RPMI8226 (cell line): ENCODE measurements at places on chromosomes 2 and 18.

DNA sequence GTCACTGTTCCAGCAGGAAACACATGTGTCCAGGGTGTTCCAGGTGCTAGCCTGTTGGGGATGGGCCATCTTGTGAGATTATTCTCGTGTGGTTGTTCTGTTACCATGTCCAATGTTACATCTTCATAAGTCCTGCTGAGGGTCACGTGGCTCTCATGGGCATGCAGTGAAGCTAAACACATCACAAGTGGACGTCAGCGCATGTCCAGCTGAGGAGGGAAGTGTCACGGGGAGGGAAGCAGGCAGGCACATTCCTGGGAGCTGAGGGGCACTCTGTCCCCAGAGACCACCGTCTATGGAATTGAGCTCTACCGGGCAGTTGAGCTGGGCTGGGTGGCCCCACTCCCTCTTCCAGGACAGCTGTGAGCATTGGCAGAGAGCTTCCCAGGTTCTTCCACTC lies 155.3 kb upstream of the TWIST2 start:
- no peak for DNase-seq

- DNase-seq, result peak; percentile 49
Measured at GRCh38 chr2:137865954-137866540, 98.2 kb upstream of the HNMT start.

- DNase-seq, result no peak
Measured at GRCh38 chr18:23938901-23939341, 75.6 kb upstream of the TTC39C start.

- DNase-seq, result no peak
Measured at GRCh38 chr2:241323778-241324177, 8.1 kb downstream of the SEPTIN2 start.

GRCh38 chr18:50441501-50441900 lies 66.7 kb downstream of the SKA1 start:
- DNase-seq, result no peak

GRCh38 chr18:76259711-76260110 lies 235.3 kb downstream of the ZNF516 start:
- no peak for DNase-seq

- no peak for DNase-seq
Measured at GRCh38 chr2:137677466-137677865, 286.8 kb upstream of the HNMT start.

- DNase-seq, result no peak
Measured at GRCh38 chr2:74764429-74765272, 69.3 kb upstream of the HK2 start.

DNA sequence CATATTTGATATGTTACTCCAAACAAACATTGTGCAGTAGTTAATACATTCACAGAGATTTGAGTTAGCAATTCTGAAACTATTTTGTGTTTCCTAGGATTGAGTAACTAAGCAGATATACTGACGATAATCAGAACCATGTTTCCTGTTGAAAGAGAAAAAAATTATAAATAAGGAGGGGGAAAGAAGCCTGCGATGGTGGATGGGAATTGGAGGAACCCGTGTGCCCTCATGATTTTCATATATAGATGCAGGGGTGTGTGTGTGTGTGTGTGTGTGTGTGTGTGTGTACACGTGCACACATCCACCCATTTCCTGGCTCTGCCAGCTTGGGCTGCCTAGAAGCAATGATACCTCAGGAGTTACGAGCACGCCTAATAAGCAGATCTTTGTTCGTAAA lies 56.9 kb downstream of the LPIN2 start:
- no peak for DNase-seq

GRCh38 chr2:63189026-63189425 lies 138.4 kb downstream of the OTX1 start:
- peak; percentile 43 for DNase-seq

- DNase-seq, result no peak
Measured at GRCh38 chr2:223747392-223748042, 89.9 kb downstream of the AP1S3 start.

DNA sequence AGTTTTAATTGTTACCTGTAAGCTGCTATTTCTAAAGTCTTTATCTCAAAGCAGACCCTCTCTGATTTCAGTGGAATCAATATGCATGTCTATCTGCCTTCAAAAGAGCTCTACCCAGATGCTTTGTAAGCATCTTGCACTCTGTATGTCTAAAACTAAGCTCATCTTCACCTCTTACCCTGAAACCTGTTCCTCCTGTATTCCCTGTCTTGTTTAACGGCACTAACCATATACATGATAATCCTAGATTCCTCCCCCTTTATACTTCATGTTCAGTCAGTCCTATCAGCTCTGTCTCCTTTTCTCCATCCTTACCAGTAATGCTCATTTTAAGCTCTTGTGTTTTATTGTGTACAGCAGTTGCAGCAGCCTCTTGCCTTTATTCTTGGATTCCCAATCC lies 12.8 kb downstream of the ZC3H15 start:
- DNase-seq, result no peak

- no peak for DNase-seq
Measured at GRCh38 chr2:207549145-207549544, 19.4 kb downstream of the CREB1 start.

- no peak for DNase-seq
Measured at GRCh38 chr2:27537287-27537686, 40.6 kb downstream of the GCKR start.

DNA sequence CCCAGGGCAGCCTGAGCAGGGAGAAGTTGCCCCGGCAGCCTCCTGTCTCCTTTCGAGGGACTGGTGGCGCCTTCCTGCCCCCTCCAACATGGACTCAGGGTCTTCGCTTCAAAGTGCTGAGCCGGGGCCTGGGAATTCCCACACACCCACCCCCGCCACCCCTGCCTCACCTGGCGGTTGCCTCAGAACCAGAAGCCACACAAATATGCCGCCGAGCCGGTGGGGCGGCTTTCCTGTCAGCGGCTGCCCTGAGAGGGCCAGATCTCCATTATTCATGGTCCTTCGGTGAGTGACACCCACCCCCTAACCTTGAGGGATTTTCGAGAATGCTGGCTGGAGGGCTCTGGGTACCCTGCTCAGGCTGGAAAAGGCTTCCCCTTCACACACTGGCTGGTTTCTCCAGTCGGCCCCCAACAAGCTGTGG lies 71.7 kb downstream of the SMAD7 start:
- no peak for DNase-seq

DNA sequence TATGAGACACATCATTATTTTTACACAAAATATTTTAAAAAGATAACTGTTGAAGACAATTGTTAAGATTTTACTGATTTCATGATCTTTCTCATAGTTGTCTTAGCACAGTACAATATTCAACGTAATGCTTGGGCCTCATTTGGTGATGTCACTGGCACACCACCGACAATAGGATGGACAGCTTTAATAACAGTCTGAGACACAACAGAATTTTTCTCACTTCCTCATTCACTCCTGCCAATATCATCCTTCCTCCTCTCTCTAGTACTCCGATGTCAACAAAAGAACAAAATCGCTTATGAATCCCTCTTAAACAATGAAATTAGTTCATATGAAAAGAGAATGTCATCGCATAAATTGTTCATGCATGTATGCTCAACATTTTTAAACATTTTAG lies 461.9 kb upstream of the CDH7 start:
- DNase-seq, result peak; percentile 50

DNA sequence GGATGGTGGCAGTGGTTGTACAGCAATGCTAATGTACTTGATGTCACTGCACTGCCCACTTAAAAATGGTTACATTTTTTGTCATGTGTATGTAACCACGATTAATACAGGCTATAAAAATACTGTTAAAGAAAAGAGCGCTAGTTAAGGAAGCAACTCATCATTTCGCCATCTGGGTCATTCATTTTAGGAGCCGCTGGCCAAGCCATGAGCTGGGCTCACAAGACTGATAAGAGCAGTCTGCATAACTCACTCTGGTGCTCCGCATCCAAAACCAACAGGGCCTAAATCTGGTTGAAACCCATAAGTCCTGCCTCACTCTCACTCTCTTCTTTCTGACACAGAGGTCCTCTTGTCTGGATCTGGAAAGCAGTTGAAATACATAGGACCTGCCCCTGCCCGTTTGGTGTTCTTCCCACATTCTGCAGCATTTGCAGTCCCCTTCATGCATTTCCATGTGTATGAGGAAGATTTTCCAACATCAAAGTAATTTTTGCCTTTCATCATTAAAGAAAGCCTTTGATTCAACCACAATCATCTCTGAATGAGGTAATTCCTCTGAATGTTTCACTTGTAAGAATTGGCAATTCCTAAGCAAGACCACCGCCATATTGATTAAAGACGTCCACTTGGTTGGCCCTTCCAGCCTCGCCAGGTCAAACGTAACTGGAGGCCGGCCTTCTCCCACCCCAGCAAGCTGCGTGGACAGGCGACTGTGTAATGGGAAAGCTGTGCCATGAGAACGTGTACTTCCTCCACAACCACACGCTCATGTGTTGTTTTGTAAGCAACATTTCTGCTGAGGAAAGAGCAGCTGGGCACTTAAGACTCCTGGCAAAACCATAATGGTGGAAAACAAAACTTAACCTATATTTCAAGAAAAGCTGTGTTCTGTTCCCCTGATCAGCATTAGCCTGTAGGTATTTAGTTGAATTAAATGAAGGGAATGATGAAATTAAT lies 112.2 kb downstream of the VAPA start:
- no peak for DNase-seq

DNA sequence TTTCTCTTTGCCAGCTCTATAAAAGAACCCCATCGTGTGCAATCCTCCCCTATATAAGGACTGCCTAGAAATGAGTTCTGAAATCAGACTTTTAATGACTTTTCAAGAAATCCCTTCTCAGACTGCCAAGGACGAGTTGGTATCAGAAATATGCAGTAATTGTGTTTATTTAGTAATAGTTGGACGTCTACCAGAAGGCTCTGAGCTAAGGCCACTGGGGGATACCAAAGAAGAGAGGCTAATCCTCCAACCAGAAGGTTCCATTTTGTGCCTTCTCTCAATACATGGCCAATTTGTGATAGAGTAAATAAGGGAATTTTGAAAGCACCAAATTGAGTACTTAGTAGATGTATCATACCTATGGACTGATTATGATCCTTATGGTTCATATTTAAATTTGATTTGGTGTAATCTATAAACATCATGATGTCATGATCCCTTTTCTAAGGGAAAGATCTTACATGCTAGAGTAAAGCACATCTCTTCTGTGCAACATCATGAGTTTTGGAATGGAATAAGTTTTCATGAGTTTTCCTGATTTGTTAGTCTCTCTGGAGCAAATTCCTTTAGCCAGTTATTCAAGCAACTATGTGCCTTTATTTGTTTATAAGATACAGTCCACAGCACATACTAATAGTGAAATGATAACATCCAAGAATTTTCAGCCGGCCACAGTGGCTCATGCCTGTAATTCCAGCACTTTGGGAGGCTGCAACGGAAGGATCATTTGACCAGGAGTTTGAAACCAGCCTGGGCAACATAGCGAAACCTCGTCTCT lies 82.2 kb upstream of the LTBP1 start:
- no peak for DNase-seq

DNA sequence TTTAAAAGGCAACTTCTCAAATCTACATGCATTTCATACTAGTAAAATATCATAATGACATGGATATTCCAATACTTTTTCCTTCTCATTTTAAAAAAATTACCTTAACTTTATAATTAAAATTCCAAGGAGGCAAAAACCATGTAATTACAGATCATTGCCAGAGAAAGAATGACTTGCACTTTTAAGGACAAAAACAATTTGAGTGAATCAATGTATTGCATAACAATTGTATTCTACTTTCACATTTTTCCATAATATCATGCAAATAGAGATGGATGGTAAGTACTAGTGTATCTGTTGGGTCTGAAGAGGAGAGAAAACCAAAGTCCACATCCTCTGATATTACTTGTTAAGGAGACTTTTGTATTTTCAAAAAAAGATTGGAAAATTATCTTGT lies 89.5 kb upstream of the NCK2 start:
- no peak for DNase-seq

GRCh38 chr2:135125940-135126339 lies 73.8 kb downstream of the RAB3GAP1 start:
- DNase-seq, result no peak

- no peak for DNase-seq
Measured at GRCh38 chr2:196601430-196602306, 37.8 kb upstream of the CCDC150 start.

DNA sequence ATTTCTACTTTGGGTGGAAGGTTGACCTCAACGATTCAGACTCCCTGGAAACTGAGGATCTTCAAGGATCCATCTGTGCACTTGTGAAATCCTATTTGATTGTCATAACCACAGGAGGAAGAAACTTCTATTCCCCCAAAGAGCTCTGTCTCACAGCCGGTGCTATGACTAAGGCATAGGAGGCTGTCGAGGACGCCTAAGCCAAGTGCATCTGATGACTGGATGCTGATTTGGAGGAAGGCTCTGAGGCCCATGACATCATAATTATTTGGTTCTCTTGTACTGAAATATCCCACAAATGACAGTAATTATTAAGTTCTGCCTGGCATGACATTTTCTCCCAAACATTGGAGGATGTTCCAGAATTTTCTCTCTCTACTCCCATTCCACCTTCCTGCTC lies 13.8 kb upstream of the KCNF1 start:
- no peak for DNase-seq
